ENCODE measurements at places on chromosomes 3 and 15. TPM values are rescaled to one million over a fixed set of nuclear protein-coding genes. Genes with fewer than 3 reads are reported as not detected.

Gene CFAP100
- not detected for total RNA-seq

Gene ITGB5
- total RNA-seq: 842 TPM

Gene RAD51
- total RNA-seq: 1.4 TPM

Gene GASK1A
- 0.69 TPM for total RNA-seq

Gene PODXL2
- 5.4 TPM for total RNA-seq

Gene UCN2
- 1.4 TPM for total RNA-seq

Gene ZCWPW2
- total RNA-seq: 1.2 TPM

Gene KBTBD12
- total RNA-seq: 0.03 TPM

Gene BRPF1
- 19.6 TPM for total RNA-seq

Gene CYP8B1
- not detected for total RNA-seq

Gene C3orf70
- total RNA-seq: 0.46 TPM
